H4 (cell line): ENCODE measurements at places on chromosomes 7 and 10.

- no peak for DNase-seq
Observed at GRCh38 chr10:127300868-127301321, 104.5 kb upstream of the INSYN2A start.

DNA sequence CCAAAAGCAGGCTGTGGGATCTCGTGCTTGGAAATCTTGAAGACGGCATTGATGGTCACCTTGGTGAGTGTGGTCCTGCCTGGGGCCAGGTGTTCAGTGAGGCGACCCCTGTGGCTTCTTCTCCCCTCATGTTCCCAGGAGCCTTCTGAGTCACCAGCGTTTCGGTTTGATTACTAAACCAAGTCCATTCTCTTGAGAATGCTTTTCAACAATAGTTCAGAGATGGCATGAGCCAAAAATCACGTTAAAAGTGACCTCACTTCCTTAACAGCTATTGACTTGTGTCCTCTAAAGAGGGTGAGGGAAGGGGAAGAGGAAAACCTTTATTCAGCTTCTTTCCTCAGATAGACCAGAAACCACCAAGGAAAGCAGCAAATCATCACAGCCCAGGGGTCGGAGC lies 315.2 kb downstream of the GATA3 start:
- peak; percentile 21 for DNase-seq

DNA sequence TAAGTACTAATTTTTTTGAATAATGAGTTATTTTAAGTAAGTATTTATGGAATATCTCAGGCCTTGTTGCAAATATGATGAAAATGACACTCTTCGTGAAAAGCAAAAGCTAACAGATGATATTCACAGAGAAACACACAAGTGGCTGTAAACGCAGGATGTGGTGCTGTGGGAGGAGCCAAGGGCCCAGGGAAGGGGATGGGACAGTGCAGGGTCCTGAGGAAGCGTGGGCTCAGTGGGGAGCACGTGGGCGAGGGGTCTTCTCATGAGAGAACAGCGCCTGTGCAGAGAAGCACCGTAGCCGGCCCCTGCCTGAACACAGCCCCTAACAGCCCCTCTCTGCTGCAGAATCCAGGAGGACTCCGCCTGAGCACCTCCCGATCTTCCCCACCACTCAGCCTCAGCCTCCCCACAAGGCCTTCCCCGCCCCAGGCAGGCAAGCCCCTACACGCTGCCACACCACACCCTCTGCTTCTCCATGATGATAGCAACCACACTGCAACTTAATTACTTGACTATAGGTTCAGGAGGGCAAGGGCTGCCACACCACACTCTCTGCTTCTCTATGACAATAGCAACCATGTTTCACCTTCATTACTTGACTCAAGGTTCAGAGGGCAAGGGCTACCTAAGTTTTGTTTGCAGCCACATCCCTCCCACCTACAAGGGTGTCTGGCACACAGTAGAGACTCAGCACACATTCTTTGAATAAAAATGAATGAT lies 152.6 kb upstream of the RNF32 start:
- DNase-seq, result no peak

GRCh38 chr7:67359900-67360299 lies 363.3 kb downstream of the TYW1 start:
- no peak for DNase-seq

- DNase-seq, result no peak
Observed at GRCh38 chr10:75723319-75723980, 292.0 kb downstream of the LRMDA start.

GRCh38 chr7:20301311-20301939 lies 29.3 kb upstream of the ITGB8 start:
- DNase-seq, result peak; percentile 56

DNA sequence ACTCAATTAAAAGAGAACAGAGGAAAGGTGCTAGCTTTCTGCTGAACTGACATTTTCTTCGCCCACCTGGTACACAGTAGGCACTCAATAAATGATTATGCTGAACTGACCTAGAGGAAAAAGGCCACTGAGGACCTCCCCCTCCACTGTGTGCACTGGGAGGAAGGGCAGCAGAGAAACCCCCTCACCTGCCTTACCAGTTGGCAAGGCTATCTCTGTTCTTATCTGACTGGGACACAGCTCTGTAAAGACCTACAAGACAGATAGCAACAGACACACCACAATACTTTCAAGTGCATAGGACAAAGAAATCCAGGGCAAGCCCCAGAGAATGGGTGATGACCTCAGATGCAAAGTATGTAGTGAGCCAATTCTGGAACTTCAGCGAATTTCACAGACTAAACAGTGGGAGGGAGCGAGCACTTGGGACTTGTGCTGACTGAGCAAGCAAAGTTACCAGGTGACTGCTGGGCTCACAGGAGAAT lies 30.4 kb downstream of the PDLIM1 start:
- DNase-seq, result peak; percentile 78

DNA sequence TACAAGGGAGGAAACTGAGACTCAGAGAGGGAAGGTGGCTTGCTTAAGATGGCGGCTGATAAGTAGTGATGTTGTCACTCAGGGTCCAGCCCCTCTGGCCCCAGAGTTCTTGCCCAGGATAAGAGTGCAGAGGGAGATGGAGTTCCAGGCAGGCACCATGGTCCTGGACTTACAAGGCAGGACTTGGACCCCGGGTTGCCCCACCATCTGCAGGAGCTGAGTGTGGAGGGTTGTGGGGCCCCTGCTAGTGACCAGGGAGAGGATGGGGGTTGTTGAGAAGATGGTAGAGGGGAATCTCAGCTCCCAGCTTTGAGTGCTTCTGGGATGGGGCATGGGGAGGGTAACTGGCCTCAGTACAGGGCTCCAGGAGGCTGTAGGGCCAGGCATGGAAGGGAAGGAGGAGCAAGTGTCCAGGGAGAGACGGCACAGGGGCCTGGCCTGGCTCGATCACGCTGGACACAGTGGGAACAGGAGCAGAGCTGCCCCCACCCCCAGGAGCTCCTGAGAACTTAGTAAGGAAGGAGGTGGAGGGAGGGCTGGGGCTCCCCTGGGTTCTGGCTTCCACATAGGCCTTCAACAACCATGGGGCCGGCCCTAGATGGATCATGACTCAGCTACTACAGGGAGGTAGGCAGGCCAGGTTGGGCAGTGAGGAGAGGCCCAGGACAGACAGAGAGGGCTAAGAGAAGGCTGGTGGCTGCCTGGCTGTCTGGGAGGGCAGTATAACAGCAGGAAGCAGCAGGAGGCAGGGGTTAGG lies 28.2 kb downstream of the PPIF start:
- DNase-seq, result peak; percentile 62

DNA sequence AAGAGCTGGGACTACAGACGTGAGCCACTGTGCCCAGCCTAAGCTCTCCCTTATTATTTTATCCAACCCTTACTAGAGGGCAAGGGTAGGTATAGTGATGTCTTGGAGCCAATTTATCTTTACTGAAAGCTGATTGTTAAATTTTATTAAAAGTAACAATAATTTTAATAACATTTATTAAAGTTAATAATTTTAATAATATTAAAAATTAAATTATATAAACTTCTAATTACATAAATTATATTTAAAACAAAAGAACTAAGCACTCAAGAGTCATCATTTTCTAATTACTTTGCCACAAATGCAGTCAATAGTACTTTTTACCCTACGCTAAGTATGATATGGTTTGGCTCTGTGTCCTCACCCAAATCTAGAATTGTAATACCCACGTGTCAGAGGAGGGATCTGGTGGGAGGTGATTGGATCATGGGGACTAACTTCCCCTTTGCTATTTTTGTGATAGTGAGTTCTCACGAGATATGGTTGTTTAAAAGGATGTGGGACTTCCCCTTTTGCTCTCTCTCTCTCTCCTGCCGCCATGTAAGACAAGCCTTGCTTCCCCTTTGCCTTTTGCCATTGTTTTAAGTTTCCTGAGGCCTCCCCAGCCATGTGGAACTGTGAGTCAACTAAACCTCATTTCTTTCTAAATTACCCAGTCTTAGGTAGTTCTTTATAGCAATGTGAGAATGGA lies 58.4 kb upstream of the ETV1 start:
- no peak for DNase-seq

GRCh38 chr7:108557191-108557590 lies 12.3 kb downstream of the THAP5 start:
- no peak for DNase-seq

DNA sequence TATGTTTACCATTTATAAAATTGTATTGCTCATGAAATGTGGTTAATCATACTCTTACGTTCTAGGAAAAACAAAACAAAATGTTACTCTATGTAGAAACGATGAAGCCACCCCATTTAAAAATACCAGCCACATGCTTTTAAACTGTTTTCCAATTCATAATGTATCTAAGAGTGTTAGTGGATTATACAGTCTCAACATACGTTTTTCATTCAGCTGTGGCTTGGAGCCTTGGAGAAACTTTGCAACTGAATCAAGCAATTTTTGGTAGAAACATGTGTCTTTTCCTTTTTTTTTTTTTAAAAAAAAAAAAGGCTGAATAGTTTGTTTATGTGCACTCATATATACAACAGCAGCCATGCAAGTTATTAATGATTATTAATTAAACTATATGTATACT lies 378.0 kb upstream of the SEMA3D start:
- DNase-seq, result no peak

DNA sequence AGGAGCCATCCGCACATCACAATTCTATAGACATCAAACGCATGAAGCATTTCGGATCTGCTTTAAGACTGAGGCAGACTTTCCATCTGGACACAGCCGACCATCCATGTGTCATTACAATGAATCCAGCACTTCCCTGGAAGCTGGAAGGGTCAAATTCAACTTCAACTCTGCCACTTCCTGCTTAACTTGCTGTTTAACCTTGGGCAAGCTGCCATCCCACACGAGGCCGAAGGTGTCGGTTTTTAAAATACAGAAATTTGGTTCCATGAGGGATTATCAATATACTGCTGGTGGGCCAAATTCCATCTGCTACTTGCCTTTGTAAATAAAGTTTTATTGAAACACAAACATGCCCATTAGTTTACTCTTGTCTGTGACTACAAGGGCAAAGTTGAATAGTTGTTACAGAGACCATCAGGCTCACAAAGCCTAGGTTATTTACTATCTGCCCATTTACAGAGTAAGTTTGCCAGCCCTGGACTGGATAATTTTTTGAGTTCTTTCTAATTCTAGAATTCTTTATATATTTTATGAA lies 134.6 kb downstream of the FAM204A start:
- no peak for DNase-seq

DNA sequence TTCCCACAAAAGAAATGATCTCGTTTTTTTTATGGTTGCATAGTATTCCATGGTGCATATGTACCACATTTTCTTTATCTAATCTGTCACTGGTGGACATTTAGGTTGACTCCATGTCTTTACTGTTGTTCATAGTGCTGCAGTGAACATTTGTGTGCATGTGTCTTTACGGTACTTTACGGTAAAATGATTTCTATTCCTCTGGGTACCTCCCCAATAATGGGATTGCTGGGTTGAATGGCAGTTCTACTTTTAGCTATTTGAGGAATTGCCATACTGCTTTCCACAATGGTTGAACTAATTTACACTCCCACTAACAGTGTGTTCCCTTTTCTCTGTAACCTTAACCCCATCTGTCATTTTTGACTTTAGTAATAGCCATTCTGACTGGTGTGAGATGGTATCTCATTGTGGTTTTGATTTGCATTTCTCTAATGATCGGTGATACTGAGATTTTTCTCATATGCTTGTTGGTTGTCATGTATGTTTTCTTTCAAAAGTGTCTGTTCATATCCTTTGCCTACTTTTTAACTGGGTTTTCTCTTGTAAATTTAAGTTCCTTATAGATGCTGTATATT lies 37.2 kb downstream of the MKLN1 start:
- DNase-seq, result no peak

GRCh38 chr10:75367021-75367487 lies 34.5 kb downstream of the ZNF503 start:
- no peak for DNase-seq

DNA sequence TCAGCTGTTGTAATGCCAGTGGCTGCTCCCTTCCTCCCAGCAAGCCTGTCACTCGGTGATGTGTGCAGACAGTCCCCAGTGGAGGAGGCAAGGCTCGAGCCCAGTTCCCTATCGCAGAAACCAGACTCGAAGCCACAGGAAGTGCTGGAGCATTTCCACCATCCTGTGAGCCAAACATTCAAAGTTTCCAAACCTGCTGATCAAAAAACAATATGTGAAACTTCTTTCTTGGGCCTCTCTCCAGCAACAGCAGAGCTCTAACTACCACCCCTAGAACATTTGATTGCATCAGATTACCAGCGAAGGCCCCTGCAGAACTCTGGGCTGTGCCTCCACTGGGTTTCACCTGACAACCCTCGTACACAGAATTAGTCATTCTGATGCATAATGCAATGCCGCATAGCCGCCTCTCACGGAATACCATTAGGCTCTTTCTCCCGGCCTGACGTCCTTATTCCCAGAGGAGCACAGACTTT lies 94.0 kb downstream of the ELMO1 start:
- DNase-seq, result peak; percentile 91

GRCh38 chr10:73768881-73769280 lies 13.0 kb upstream of the CHCHD1 start:
- DNase-seq, result no peak

DNA sequence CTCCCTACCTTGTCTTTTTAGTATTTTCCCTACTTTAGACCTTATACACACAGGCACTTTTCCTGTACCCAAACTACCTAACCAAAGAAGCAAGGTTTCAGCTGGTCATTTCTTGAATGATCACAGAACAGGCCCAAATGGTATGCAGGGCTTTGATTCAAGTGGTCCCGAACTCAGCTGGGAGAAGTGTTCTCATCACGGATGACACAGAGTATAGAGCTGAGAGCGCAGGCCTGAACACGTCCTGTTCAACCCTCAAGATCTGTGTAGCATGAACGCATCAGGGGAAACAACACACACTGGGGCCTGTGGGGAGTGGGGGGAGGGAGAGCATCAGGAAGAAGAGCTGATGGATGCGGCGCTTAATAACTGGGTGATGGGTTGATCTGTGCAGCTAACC lies 318.2 kb downstream of the SFMBT2 start:
- no peak for DNase-seq

DNA sequence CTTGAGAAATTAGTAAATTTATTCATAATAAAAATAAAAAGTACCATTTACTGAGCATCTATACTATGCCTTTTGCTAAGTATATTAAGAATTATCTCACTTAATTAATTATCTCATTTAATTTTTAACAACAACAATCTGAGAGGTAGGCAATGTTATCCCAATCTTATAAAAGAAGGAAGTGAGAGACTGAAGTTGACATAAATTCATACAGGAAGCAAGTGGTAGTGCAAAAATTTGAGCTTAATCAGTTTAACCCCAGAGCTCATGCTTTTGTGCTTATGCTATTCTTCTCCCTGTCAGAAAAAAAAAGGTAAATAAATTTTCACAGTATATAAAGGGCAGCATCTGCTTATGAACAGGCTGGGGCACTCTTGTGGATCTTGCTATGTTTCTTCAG lies 2.7 kb upstream of the LIPF start:
- no peak for DNase-seq

GRCh38 chr7:44622342-44623151 lies 16.1 kb downstream of the OGDH start:
- DNase-seq, result no peak

DNA sequence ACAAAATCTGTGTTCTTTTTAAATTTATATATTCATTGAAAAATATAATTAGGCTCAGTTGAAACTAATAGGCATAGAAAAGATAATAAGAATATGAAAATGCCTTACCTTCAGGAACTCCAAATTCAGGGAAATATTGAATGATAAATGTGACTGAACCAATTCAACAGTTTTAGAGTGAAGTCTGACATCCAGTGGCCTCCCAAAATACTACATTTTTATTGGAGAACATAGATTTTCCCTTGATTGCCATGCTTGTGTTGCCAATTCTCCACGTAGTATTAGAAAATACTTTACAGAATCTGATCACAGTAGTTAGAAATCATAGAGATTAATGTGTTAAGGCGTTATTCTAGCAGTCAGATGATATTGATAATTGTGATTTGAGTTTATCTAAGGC lies 1246.7 kb downstream of the GATA3 start:
- no peak for DNase-seq

GRCh38 chr10:7700577-7701125 lies 2.5 kb upstream of the ITIH2 start:
- DNase-seq, result no peak
